ENCODE measurements at places on chromosomes 6 and 20.
A peak's percentile ranks its signal among the peaks of the same experiment; 100 is the strongest.

GRCh38 chr6:43871933-43872332 is 101.9 kb downstream of the VEGFA start:
- DNase-seq = no peak

- no peak for DNase-seq
Observed at GRCh38 chr20:12036142-12036541, 118.4 kb downstream of the BTBD3 start.

- peak; percentile 48 for DNase-seq
Observed at GRCh38 chr6:16316741-16317251, 78.4 kb downstream of the GMPR start.

- no peak for DNase-seq
Observed at GRCh38 chr20:40441771-40442170, 247.3 kb downstream of the MAFB start.

DNA sequence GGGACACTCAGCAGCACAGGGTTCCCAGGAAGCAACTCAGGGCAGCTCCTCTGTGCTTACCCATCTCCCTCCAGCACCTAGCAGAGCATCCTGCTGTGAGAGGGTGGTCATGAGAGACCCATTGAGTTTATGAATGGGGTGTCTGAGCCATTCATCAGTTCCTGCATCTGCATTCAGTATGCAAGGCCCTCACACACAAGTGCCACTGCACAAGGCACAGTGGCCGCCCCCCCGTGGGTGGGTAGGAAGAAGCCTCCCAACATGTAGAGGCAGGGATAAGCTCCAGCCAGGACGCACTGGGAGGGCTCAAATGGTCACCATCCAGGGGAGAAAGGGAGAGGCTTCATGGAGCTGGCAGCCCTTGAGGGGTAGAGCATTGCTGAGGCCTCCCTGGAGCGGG is 43.0 kb downstream of the FOXP4 start:
- no peak for DNase-seq
